ENCODE measurements at places on chromosomes 5 and 9.
A peak's percentile ranks its signal among the peaks of the same experiment; 100 is the strongest.

DNA sequence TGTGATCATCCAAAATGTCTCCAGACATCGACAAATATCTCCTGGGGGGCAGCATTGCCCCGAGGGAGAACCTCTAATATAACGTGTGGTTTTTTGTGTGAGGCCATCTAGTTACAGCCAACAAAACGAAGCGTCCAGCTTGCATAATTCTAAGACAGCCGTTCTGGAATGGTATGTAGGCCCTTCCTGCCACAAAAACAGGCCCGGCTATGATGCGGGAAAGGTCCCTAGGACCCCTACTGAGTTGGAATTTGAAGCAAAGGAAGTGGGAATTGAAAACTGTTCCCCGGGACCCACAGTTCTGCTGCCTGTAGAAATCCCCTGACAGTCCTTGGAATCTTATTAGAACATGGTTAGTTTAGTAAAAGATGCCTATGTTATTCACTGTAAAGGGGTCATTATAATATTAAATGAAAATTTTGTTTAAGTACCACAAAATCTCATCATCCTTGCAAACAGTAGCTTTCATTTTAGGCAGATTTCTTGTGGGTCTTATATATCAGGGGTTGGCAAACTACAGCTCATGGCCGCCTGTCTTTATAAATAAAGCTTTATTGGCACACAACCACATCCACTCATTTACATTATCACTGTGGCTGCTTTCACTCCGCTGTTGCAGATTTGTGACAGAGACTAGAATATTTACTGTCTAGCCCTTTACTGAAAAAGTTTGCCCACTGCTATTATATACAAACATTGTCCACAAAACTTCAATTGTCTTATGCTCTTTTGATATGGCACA, 70.7 kb downstream of the MSX2 start:
- DNase-seq, result no peak

- DNase-seq, result no peak
Measured at GRCh38 chr5:154740483-154740882, 14.7 kb upstream of the LARP1 start.

- DNase-seq, result no peak
Measured at GRCh38 chr5:6029811-6030271, 348.5 kb downstream of the MED10 start.

GRCh38 chr5:25006734-25007133, 362.0 kb upstream of the CDH10 start:
- peak; percentile 84 for DNase-seq

- no peak for DNase-seq
Measured at GRCh38 chr9:125466411-125466810, 204.8 kb downstream of the GAPVD1 start.

DNA sequence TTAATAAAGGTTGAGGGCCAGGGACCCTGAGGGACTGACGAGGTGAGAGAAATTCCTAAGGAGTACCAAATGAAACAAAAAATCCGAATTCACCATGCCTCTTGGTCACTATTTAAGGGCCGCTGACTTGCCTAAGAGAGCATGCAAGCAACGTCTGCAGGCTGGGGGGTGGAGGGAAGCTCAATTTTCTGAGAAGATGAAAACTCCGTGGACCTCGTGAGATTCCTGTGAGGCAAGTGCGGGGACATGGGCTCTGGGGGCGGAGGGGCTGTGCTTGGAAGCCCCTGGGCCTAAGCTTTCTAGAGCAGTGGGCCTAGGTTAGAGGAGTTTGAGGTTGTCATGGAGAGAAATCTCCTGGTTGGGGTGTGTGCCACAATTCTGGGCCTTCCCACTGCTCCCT, 27.5 kb downstream of the NTRK2 start:
- DNase-seq, result no peak

DNA sequence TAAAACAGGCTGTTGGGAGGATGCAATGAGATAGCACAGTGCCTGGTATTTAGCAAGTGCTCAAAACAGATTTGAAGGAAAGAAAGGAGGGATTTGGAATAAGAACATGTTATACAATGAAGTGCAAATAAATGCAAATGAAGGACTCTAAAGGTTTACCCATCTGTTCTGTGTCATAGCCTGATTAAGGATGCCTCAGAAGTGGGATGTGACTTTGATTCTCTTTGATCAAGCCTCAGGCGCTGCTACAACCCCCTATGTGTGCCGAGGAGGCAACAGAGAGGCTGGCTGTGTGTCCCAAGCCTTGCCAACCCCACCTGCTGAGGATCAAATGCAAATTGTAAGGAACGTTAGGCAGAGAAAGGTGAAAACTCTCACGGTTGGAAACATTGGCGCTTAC, 27.2 kb downstream of the GGTA1 start:
- DNase-seq, result peak; percentile 86

GRCh38 chr5:151315998-151316597, 12.5 kb upstream of the SLC36A3 start:
- DNase-seq, result peak; percentile 12

DNA sequence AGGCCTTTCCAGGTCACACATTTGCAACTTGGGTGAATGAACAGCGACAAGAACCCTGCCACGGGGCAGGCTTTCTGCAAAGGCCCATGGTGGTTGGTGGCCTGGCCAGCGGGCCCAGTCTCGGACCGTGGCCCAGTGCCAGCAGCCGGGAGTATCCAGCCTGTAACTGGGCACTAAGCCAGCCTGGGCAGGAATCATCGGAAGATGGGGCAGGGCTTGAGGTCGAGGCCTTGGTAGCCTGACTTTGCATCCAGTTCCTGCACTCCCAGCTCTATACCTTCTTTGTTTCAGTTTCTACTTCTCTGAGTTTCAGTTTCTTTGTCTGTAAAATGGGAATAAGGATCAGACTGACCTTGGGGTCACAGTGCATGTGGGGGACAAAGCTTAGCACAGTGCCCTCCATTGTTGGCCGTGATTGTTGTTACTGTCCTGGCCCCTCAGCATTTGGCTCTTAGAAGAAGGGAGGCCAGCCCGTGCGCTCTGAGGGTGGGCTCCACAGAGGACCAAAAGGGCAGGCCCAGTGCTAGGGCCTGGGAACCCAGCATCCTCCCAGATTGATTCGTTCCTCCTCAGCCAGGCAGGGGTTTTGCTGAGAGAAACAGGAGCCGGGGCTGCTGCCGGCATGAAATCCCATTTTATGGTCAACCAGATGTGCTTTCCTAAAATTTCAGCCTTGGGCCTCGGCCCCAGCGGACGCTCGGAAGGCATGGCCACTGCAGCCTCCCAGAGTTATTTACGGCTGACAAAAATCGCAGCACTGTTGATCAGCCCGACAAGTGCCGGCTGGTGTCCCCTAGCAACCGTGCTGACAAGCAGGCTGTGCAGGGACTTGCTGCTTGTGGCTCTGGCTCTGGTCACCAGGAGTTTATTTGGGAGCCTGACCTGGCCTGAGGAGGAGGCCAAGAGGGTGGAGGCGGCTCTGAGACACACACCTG, 43.6 kb downstream of the JADE2 start:
- no peak for DNase-seq

Measured in NCI-H524 (cell line).